Aorta (tissue), 5 donors: ENCODE measurements at places on chromosomes 5 and 9. TPM values are rescaled to one million over a fixed set of nuclear protein-coding genes. Genes with fewer than 3 reads are reported as not detected.

- DNase-seq, result no peak
These were observed 316.2 kb downstream of the BRINP1 start for GRCh38 chr9:119053070-119053469.

DNA sequence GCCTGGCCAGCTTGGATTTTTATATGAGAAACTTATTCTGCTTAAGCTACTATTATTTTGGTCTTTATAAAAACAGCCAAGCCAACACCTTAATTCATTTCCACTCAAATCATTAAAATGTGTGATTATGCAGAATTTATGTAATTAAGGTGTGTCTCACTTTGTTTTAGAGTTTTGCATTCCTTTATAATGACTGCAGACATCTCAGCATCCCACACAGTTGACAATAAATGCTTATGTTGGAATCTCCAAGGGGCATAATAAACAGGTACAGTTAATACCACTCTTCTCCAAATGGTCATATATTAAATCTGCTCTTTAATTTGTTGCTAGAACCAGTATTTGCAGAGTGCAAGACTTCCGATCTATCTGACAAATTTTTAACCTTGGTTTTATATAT, 34.3 kb downstream of the ARL15 start:
- no peak for DNase-seq

- DNase-seq, result no peak
These were observed 12.4 kb downstream of the PTTG1 start for GRCh38 chr5:160434022-160434531.

GRCh38 chr9:127905004-127905728, 5.8 kb upstream of the ST6GALNAC6 start:
- DNase-seq, result no peak

DNA sequence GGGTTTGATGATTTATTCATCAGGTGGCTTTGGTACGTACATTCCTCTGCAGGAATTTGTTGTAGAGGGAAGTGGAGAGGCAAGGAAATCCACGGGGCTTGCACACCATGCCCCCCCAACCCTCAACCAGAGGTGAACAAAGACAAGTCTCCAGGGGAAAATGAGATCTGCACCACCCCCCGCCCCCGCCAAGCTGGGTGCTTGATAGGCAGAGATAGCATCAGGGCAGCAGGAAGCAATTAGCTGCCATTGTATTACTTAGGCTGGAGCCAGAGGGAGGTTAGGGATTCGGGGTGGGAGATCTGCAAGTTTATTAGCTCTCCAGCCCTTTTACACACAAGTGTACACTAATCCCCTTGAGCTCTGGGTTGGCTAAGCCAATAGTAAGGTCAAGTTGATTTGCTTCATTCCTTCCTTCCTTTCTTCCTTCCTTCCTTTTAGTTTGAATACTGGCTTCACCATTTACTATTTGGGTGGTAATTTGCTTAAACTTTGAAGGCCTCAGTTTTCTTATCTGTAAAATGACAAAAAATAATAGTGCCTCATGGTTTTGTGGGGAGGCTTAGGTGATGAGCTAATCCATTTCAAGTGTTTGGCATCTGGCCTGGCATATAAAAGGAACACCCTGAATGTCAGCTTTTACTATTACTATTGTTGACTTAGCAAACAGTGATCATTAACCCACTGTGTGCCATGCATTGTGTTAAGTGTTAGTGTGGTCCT, 34.1 kb downstream of the SPRY4 start:
- DNase-seq, result no peak

DNA sequence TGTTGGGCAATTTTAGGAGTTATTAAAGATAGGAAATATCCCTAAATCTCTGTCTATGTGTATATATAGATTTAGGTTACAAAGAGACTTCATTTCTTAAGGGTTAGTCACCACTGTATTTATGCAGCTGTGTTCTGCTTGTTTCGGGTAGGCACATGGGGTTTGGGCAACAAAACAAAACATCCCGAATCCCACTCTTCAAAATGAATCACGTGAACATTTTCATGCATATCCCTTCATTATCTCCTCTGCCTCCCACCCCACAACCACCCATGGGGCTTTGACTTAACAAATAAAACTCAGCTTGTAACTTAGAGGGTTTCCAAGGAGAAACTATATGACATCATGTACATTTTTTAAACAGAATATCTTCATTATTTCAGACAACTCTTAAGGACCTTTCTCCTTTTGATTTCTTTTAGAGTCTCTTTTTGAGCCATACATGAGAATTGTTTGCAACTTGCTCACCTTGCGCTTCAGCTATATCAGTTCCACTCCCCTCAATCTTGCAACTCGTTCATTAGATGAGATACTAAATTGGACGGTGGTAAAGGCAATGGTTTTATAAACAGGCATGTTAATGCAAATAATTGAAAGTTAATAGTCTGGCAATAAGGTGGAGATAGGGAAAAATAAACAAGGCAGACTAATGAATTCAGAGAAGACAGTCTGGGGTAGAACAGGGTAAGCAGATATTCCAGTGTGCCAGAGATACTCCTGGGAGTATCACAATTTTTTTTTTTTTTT, 136.7 kb downstream of the CD180 start:
- DNase-seq, result no peak

DNA sequence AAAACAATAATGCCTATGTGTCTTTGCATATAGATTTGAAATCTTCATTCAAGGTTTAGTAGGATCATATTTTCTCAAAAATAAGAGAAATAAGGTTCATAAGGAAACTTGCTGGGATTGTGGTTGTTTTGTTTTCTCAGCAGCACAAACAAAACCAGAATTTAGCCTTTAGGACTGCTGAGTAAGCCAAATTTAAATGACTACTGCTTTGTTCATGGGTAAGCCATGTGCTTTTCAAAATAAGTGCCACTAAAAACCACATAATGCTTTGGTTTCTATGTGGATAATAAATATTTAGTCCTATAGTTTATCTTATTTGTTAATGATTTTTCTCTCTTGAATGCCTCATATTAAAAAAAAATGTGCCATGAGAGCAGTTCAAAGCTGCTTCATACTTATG, 38.8 kb downstream of the PTCD2 start:
- DNase-seq, result no peak

- DNase-seq, result no peak
These were observed 80.9 kb upstream of the CPEB4 start for GRCh38 chr5:173807181-173807655.

DNA sequence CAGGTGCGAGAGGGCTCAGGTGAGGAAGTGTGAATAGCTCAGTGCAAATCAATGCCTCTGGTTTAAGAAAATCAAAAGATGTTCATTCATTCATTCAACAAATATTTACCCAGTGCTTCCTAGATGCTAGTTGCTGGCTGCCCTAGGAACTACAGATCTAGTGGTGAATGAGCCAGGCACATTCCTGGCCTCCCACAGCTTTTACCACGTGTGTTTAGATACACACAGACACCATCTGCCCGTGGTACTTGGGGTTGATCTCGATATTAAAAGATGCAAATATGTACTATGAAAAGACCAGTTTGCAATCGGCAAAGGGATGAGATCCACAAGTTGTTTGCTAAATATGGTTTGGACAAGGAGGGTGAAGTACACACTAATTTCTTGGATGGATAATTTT, 78.2 kb downstream of the GTF3C4 start:
- no peak for DNase-seq

DNA sequence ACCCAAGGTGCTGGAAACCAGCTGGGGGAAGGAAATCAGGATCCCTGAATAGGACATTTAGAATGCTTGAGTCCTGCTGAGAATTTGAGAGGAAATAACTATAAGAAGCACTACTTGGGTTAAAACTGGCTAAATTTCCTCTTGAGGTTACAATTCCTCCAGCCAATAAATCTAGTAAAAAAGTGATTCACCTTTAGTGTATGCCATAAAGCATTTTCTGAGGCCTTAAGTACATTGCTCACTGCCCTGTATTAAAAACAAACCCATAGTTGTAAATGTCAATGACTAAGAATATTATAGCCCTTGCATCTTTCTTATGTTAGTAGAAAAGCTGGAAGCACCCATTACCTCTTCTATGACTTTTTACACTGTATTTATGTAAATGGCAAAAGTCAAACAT, 634.7 kb upstream of the ARRDC3 start:
- no peak for DNase-seq

Gene ASS1
- 99.0 TPM for total RNA-seq

GRCh38 chr5:132837868-132838267, 7.4 kb upstream of the SHROOM1 start:
- no peak for DNase-seq

GRCh38 chr5:137573376-137573775, 74.2 kb upstream of the SPOCK1 start:
- no peak for DNase-seq

- DNase-seq, result no peak
These were observed 91.6 kb upstream of the FSTL4 start for GRCh38 chr5:133703935-133704334.

- no peak for DNase-seq
These were observed 53.2 kb upstream of the UBAC1 start for GRCh38 chr9:136014147-136014923.

DNA sequence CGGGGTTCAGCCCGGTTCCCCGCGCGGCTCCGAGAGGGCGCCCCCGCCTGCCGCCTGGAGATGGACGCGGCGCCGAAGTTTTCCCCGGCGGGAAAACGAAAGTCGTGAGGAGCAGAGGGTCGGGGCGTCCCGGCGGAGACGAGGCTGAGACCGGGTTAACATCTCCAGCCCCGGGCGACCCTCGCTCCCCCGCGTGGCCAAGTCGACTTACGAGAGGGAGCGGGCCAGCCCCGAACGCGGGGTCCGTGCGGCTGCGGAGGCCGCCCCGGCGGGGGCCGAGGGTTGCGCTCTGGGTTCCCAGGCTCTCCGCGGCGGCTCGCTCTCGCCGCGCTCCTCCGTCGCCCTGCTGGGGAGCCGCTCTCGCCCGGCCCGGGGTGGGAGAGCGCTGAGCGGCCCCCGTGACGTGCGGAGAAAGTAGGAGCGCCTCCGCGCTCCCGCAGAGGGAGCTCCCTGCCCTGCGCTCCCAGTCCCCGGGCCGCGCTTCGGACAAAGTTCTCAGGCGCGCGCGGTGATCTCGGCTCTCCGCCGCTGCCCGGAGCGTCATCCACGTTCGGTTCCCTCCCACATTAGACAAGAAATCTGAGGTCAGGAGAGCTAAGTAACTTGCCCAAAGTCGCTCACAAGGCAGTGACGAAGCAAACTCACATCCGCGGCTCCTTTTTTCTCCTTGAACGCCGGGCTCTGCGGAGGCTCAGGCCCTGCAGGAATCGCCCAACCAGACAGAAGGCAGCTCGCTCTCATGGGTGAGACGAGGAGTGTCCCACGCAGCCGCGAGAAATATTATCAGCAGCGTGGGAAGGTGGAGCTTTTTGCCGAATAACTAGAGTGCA, 1.2 kb upstream of the GCNT4 start:
- DNase-seq, result peak; percentile 65

Gene RASA1
- 33.6 TPM for total RNA-seq

DNA sequence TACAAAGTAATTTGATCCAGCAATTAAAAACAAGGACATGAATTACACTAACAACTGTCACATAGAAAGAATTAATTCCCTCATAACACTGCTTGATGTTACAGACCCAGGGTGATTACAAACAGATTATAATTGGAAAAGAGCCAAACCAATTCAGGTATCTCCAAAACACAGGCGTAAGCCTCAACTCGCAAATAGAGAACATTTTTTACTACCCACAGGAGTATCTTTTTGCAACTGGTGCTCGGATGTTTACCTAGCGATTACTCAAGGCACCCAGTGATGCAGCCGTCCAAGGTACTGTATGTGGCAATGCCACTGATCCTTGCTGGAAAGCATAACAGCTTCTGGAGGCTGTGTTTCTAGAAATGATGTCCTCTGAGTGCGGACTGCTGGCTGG, 386.1 kb upstream of the KIF2A start:
- DNase-seq, result no peak

Gene ANKDD1B
- total RNA-seq, result 0.88 TPM

DNA sequence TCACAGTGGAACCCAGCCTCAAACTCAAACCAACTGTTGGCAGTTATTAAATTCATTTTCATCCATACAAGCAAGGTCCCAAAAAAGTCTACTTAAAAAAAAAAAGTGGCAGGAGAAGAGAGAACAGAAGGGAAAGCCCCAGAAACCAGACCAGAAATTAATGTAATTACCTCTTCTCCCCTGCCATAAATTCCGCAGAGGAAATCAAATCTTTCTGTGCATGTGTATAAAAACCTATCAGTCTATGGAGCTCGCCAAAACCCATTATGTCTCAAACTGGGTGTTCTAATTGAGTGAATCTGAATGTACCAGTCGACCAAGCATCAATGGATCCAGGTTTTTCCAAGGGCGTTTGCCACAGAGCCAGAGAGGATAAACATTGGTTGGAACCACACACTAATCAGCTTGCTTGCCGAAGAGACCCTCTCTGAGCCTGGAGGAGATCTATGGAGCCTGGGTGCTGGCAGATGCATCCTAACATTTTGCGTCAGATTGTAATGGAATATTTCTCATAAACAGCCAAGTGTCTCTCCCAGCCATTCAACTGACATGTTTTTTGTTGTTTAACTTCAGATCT, 7.9 kb upstream of the HAND1 start:
- no peak for DNase-seq

GRCh38 chr5:171681677-171682076, 103.9 kb upstream of the SMIM23 start:
- DNase-seq, result no peak

- DNase-seq, result no peak
These were observed 2.3 kb downstream of the TBCA start for GRCh38 chr5:77773734-77774280.

GRCh38 chr5:164360589-164360988, 855.2 kb downstream of the MAT2B start:
- no peak for DNase-seq

DNA sequence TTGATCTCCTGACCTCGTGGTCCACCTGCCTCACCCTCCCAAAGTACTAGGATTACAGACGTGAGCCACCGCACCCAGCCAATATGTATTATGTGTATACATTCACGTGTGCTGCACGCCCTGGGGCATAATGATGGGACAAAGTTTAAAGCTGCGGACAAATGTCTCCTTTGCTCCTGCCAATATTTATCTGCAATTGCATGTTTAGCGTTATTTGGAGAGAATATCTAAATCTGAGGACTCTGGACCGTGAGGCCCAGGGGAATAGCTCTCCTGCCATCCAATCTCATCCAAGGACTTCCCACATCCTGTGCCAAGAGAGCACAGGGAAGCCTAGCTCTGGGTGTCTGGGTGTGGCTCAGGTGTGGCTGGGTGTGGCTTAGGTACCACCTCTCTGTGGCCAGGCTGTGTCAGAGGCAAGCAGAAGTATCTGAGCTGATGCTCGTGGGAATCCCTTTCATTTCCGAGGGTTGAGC, 6.9 kb upstream of the BOD1 start:
- DNase-seq, result no peak
